Left colon (tissue), 2 donors: ENCODE measurements at places on chromosomes 12 and 14.

DNA sequence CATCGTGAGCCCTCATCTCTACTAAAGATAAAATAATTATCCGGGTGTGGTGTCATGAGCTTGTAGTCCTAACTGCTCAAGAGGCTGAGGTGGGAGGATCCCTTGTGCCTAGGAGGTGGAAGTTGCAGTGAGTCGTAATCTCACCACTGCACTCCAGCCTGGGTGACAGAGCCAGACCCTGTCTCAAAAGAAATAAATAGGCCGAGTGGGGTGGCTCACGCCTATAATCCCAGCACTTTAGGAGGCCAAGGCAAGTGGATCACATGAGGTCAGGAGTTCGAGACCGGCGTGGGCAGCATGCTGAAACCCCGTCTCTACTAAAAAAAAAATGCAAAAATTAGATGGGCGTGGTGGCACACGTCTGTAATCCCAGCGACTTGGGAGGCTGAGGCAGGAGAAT lies 70.9 kb downstream of the RESF1 start:
- DNase-seq = no peak

DNA sequence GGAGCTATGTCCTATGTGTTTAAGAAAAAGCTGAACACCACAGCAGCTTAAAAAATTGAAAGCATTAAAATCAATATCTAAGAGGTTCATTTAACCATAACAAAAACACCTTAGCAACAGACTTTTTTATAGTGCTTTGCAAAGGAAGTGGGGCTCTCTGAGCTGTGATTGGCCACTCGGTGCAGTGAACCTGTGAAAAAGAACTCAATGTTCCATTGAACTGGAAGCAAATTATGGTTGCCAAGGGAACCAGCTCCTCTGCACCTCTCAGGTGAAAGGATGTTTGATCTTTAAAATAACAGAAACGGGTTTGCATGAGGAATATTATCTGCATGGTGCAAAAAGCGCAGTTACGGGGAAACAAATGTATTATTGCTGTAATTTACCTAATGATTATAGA lies 149.4 kb downstream of the SNAPC1 start:
- no peak for DNase-seq

GRCh38 chr14:99562856-99563748 lies 40.9 kb downstream of the CCDC85C start:
- peak; percentile 91 for DNase-seq

GRCh38 chr12:89162589-89163261 lies 189.6 kb downstream of the DUSP6 start:
- DNase-seq = peak; percentile 52

- peak; percentile 33 for DNase-seq
These were observed 13.0 kb downstream of the FGD6 start for GRCh38 chr12:95204141-95204866.

DNA sequence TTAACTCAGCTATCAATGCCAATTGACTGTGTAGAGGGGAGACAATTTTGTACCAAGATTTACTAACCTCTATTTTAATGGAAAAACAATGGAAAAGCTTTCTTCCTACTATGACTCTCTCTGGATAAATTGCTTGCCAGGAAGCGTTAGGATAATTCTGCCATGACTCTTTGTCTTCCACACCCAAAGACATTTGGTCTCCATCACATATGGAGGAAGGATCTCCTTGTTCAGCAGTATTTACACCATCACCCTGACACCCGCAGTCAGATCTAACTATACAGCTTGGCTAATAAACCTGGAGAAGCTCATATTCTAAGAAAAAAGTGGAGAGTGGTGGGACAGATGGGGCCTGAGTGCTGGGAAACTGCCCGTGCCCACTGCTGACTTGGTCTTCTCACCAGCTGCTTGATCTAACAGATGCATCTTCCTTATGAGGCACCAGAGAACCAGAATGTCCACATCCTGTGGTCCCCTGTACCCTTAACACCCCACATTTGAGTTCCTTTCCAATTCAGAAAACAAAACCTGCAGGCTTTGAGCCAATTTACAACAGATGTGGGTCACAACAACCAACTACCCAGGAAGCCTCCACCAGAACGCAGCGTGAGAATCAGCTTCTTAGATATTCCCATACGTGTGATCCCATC lies 154.0 kb downstream of the DAD1 start:
- no peak for DNase-seq

DNA sequence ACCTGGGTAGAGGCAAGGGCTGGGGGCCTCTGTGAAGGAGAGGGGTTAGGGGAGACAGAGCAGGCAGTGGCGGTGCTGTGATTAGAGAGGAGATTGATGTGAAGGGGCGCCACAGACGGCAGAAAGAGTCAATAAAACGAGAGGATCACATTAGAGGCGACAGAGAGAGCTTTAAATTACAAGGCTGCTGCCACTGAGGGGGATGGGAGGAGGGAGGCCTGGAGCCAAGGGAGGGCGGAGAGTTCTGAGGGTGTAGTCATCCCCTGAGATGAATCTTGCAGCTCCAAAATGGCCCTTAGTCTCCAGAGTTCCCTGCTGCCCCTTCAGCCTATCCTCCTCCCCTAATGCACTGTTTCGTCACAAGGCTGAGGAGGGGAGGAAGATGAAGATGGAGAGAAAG lies 12.8 kb downstream of the ZFHX2 start:
- no peak for DNase-seq

DNA sequence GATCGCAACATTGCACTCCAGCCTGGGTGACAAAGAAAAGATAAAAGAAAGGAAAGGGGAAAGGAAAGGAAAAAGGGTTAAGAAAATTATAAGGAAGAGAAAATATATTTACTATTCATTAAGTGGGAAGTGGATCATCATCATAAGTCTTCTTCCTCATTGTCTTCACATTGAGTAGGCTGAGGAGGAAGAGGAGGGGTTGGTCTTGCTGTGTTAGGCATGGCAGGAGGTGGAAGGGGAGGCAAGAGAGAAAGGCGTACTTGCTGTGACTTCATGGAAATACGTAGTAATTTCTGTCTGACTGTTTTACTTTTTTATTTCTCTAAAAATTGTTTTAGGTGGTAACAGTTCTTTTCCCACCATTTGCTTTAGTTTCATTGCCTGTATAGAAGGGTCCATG lies 26.2 kb downstream of the FAM177A1 start:
- no peak for DNase-seq

- DNase-seq = no peak
These were observed 78.9 kb downstream of the EMP1 start for GRCh38 chr12:13275241-13276085.

DNA sequence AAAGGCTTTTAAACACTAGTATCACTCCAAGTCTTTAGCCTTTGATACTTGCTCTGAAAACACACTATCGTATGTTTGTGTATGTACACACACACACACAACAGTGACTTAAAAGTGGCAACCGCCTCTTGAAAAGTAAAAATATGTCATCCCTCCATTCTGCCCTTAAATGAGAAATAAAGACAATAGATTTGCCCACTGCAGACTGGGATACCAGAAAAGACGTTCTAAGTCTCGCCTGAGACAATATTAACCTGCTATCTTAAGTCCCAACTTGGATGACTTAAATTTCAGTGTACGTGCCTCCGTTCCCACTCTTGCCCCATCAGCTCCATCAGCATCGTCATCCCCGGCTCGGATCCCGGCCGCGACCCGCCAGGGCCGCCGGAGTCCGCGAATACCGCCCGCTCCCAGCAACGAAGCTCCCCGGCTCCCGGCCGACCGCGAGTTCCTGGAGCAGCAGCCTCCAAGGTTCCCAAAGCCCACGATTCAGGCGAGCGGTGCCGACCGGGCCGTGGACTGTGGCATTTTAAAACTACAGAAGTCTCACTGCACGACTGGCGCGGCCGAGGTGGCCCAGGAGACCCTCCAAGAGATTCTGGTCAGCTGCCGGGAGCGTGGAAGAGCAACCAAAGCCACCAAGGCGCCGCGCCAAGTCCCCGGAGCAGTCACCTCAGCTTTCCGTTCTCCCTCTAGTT lies 2.8 kb upstream of the ARID2 start:
- peak; percentile 67 for DNase-seq

GRCh38 chr12:6950811-6951540 lies at the start of gene PTPN6:
TSS of gene PTPN6 (plus strand) at chr12:6951356. CDS start at chr12:6951513, 157 bp downstream.
- peak; percentile 73 for DNase-seq

DNA sequence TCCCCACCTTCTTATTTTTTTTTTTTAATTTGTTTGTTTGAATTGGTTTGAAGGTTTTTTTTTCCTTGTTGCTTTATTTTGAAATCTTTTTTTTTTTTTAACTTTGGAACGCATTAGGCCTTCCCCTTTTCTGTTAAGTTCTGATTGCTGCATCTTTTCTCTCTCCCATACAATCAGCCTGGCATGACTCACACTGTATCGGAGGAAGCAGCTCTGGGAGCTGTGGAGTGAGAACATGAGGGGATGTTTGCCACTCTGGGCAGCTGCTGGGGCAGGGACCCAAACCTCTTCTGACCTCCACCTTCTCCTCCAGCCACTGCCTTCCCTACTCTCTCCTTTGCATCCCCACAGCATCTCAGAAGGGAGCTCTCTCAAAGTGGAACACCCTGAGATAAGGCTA lies 160.3 kb upstream of the FKBP4 start:
- DNase-seq = no peak

GRCh38 chr12:124518051-124518932 lies 49.1 kb downstream of the NCOR2 start:
- peak; percentile 98 for DNase-seq
